ENCODE measurements at places on chromosomes 2 and 18.

GRCh38 chr2:20501974-20502373 is 55.1 kb downstream of the RHOB start:
- DNase-seq = no peak

DNA sequence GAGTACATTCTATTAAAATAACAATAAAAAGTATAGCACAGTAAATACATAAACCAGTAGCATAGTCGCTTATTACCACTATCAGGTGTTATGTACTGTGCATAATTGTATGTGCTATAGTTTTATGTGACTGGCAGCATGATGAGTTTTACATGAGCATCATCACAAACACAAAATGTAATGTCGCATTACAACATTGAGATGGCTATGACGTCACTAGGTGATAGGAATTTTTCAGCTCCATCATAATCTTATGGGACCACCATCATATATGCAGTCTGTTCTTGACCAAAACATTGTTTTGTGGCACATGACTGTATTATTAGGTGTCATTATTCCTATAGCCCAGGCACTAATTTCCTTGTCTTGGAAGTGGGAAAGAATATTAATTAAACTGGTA is 48.6 kb downstream of the ZDBF2 start:
- DNase-seq = no peak

DNA sequence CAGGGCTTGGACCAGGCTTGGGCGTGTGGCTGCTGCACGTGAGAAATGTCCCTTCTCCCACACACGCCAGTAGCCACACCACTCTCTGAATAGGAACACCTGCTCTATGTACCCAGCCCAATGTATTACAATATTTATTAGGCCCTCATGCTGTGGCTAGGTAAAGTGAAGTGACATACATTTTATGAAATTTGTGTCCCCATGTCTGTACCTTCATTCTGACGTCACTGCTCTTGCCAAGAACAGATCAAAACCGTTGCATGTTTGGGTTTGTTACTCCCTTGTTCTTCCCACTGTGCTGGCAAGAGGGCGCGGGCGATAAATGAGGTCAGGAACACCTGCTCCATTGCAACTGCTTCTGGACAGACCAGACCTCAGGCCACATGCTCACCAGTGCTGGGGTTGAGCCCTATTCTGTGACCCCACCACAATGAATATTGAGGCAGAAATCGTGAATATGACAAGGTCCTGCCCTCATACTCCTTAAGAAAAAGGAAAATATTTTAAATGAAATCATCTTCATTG is 436.4 kb upstream of the SALL3 start:
- no peak for DNase-seq

DNA sequence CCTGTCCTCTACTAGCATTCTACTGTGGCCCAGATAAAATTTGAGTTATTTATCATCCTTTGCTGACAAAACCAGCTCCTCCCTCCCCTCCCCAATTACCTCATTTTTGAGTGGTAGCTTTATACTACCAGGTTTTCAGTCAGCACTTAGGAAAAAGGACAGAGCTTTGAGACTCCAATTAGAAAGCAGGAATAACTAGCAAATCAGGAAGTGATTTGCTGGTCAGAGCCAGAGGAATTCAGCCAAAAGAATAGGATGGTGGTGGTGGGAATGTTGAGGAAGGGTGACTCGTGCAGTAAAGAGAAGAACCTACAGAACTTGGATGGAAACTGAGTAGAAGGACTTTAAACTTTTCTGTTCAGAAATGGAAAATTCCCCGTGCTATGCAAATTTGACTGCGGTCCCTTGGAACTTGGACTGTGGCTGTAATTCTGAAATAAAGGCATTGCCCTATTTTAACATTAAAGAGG is 3.7 kb downstream of the MYL12B start:
- DNase-seq = no peak

All from HCT116 (cell line).